Activated T-helper 1 cell treated with anti-CD3 and anti-CD28 coated beads, Interleukin-2, amount 50 U/mL, for 16 hours (primary cell): ENCODE measurements at places on chromosomes 12 and 14.

- DNase-seq, result no peak
These were observed 6.0 kb downstream of the TMCC3 start for GRCh38 chr12:94644141-94644979.

- DNase-seq, result no peak
These were observed 954.3 kb upstream of the FLRT2 start for GRCh38 chr14:84575681-84576080.

DNA sequence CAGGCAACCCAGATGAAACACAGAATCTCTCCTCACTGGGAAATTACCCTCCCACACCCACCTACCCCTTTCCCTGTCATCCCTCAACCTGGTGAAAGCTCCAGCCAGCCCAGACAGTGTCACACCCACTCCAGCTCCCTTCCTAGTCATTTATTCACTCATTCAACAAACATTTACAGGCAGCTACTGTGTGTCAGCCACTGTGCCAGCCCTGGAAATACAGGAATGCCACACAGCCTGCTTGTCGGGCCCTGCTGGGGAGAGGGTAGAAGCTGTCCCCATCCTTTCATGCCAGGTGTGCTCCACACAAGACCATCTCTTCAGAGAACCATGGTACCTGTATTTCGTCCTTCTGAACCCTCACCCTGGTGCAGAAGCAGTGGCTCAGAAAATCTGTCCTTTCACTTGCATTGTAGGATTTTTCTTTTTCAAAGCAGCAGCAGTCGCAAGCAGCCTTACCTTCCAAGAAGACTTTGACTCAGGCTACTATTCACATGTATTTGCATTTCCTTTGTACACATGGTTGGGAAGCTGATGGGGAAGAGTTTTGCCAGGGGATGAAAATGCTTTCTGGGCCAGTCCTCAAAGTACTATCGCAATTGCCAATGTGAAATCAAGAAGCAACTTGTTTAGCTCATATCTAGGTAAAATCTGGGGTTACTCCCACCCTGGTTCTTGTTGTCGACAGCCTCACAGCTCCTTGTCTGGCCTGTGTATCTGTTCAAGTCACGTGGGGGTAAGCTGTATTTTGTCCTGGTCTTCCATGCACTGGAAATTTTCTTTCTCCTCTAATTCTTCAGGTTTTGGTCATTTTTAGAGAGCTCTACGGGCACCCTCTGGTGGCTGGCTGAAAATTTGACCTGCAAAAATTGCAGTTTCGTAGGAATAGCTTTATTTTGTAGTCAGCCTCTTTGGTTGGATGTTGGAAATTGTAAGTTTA, 147.4 kb upstream of the EGLN3 start:
- no peak for DNase-seq

GRCh38 chr14:97485201-97485600, 688.0 kb downstream of the VRK1 start:
- DNase-seq, result no peak

DNA sequence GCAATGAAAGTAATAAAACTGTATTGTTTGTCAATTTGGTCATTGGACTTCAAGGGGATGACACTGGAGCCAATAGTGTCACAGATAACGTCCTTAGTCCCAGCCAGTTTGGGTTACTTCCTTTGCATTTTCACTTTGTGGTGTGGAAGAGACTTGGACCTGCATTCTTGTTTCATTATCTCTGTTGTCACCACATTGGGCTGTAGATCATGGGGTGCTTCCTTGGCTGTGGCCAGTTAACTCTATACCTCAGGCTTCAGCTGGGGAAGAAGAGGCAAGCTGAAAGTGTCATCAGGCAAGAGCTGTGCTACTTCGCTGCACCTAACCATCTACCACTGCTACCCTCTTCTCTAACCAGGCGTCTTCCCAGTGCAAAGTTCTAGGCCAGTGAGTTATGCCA, 15.1 kb upstream of the CISTR start:
- no peak for DNase-seq

DNA sequence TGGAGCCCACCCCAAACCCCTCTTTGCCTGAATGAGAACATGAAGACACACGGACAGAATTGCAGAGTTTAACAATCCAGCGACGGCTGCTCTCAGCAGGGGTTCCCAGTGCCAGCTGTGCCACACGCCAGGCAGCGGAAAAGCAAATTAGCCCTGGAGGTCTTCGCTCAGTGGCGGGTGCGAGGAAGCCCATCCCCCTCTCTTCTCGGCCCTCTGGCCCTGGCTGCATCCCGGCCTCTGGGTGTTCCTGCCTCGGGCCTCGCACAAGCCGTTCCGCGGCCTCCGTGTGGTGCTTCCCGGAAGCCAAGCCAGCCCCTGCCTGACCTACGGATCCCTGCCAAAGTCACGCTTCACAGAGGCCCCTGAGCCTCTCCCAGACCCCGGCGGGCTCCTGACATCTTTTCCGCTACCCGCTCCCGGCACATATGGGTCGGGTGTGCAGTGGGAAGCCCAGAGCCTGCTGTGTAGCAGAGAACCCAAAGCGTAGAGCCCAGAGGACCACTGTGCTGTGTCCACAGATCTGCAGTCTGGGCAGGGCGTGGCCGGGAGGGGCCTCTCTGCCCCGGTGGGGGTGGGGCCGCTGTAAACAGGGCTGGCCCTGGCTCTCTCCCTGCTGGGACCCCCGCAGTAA, 70.7 kb upstream of the GALNT9 start:
- no peak for DNase-seq

DNA sequence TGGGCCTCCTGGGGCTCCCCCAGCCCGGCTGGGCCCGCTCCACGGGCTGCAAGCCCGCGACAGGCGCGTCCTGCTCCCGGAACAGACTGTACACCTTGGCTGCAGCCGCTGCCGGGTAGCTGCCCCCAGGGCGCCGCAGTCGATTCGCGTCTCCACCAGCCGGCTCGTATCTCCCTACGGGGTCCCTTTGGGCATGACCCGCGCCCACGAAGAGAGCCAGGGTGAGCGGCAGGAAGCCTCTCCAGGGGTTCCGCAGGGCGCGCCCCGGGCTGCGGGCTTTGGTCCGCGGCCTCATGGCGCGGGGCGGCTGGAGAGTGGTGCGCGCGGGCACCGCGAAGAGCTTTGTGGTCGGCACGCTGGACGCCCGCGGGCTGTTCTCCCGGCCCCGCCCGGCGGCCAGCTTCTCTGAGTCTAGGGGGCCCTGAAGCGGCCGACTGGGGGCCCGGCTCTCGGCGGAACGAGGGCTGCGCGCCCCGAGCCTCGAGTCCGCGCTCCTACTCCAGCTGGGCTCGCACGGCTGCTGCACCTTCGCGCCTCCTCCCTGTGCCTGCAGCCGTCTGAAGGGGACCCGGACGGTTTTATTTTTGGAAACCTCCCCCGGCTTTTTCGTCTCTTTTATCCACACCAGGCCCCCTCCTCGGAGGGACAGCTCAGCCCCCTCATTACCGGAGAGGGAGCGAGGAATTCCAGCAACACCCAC, at the start of gene LTBP2:
Gene LTBP2, minus strand, starts transcription at position 588 of the 700 bp plus-strand sequence. Its CDS starts 293 bp downstream, at position 295.
- no peak for DNase-seq

DNA sequence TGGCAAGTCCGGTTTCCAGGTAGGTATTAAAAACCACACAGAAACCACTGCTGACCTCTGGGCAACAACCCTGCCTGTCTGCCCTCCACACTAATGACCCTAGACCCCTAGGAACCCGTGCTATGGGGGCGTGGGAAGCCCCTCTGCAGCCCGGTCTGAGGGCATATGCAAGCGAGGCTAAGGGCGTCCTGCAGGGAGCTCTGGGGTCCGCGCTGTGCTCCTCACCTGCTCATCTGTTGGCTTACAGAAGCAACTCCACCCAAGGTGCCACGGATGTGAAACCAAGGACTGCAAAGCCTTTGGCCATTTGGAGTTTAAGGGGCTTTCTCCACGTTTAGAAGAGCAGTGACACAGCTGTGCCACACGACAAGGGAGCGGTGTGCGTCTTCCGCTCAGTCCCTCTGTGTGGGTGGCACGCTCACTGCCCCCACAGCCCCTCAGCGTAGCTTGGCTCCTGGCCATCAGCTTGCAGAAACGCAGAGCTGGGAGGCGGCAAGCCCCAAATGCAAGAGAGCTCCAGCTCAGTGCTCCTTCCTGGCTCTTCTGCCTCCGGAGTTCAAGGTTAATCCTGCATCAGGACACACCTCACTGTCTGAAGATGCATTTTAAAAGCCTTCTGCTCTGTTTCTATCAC, 18.4 kb downstream of the AMN start:
- DNase-seq, result no peak

DNA sequence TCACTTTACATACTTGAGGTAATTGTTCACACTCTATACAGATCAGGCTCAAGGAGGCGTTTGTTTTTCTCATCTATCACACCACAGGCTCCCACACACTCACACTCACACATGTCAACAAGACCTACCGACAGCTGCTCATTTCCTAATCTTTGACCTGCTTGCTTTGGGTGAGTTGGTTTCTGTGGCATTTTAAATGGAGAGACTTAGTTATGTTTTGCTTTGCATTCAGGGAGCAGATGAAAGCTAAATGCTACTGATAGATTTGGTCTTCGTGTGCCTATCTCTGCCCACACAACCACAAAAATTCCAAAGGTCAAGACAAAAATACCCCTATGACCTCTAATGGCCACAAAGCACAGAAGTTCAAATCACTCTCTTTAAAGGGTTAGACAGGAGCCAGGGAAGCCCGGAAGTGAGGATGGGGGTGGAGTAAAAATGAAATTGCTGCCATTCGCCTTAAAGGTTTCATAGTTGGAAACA, 203.5 kb upstream of the G2E3 start:
- no peak for DNase-seq

- no peak for DNase-seq
These were observed 10.1 kb downstream of the ZC2HC1C start for GRCh38 chr14:75079521-75079920.

DNA sequence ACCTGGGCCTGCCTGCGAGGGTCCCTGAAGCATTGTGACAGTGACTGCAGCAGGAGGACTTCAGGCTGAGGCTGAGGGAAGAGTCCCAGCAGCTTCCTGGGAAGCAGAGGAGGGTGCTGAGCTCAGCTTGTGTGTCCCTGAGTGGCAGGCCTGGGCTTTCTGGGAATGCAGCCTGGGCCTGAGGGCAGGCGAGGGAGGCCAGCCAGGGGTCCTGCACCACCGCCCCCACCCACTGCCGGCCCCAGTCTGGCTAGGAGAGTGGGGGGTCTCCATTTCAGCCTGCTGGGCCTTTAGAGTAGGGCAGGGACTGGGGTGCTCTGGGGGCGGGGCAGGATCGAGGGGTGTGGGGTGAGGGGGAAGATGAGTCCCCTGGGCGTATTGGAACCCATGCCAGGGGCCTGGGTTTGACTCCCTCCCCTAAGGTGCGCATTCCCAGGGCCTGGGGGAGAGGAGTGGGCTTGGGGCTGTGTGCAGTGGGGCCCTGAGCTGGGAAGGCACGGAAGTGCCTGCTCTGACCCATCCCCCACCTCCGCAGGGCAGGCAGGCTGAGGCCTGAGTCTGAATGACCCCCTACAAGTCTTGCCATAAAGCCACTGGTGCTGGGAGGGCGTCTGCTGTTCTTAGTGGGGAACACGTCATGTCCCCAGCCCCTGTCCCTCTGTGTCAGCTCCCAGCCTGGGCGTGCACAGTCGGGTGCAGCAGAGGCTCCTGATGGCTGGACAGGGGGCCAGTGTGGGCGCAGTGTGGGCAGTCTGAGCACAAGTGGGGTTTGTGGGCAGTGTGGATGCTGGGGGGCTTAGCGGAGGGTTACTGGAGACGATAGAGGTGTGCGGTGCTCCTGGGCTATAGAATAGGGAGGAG, 46.4 kb downstream of the KRT80 start:
- no peak for DNase-seq

DNA sequence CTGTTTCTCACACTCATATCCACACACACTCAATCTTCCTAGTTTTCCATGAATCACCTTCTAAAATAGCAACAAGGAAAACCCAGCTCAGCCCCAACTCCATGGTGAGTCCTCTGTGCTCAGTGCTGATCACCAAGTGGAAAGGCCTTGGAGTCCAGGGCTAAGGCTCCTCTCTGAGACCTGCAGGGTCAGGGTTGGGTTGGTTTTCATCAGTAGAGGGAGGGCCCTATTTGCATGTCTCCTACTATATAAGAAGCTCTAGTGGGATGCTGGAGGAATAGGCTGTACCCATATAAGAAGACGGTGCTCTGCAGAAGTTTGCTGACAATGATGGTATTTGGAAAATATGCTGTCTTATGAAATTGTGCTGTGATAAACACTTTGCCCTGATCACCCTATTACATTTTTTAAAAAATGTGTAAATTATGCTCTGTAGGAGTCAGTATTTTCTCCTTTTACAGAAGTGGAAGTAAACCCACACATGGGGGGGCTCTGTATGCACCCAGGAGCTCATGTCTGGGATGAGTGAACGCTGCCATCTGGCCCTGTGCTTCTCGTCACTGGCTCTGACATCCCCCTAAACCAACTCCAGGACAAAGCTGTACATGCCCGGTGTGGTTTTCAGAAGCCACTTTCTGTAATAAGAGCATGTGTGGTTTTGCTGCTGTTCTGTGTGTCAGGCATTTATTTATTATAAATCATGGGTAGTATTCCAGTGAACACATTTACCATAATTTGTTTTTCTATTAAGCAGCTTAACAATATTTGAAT, 536.3 kb downstream of the TMEM121 start:
- no peak for DNase-seq

DNA sequence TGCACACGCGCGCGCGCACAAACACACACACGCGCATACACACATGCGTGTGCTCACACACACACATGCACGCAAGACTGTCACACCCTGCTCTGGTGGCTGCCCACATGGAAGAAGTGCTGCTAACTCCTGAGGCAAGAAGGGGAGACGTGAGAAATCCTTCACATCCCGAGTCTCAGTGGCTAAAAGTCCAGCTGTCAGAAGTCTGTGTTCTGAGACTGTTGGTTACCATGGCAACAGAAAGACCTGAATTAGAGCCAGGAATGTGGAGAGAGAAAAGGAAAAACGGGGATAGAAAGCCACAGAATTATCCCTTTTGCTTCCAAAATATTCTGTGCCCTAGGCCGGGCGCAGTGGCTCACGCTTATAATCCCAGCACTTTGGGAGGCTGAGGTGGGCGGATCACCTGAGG, 71.2 kb downstream of the PPFIBP1 start:
- no peak for DNase-seq

DNA sequence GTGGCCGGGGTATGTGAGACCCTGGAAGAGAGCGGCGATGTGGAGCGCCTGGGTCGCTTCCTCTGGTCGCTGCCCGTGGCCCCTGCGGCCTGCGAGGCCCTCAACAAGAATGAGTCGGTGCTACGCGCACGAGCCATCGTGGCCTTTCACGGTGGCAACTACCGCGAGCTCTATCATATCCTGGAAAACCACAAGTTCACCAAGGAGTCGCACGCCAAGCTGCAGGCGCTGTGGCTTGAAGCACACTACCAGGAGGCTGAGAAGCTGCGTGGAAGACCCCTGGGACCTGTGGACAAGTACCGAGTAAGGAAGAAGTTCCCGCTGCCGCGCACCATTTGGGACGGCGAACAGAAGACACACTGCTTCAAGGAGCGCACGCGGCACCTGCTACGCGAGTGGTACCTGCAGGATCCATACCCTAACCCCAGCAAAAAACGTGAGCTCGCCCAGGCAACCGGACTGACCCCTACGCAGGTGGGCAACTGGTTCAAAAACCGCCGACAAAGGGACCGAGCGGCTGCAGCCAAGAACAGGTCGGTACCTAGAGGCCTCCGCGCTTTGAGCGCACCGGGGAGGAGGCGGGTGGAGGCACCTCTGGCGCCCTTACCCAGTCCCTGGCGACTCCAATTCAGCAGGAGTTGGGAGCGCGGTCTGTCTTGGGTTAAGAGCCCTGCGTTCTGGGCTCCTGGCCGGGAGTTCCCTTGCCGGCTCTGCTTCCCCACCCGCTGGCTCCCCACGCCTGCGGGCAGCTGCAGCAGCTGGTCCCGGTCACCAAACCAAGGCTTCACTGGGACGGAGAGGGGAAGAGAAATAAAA, 700 bp downstream of the SIX6 start:
- no peak for DNase-seq

GRCh38 chr14:23895480-23895879, 58.1 kb upstream of the DHRS4 start:
- no peak for DNase-seq
